ENCODE measurements at places on chromosomes 11 and 22.

DNA sequence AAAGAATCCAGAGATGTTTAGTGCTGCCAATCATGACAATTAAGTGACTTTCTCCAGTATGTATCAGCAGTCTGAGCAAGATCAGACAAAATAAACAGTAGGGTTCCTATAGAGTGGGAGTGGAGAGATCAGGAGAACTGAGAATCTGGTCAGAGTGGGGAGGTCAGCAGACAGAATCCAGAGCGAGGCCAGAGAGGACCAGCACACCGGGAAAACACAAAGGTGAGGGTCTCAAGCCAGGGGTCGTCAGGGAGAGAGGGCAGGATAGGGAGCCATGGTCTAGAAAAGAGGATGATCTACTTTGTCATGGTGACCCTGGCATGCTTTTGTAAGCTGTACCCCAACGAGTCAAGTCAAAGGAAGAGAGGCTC lies 39.2 kb downstream of the MAPK1 start:
- no peak for DNase-seq

DNA sequence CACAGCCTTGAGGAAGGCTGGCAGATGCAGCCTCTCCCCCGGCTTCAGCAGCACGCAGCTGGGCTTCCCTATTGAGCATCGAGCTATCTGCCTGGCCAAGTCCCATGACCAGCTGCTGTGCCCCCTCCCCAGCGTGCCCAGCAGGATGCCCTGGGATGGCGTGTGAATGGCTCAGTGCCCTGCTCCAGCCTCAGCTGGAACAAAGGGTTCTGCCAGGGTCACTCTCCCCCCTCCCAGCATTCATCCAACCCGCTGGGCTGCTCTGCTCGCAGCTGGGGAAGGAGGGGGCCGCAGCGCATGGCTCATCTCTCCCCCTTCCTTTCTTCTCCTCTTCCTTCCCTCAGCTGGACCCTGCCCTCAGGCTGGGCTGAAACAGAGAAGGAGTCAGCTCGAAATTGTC lies 14.5 kb downstream of the LRP4 start:
- DNase-seq: no peak

GRCh38 chr11:3738241-3738640 lies 59.1 kb downstream of the NUP98 start:
- no peak for DNase-seq

DNA sequence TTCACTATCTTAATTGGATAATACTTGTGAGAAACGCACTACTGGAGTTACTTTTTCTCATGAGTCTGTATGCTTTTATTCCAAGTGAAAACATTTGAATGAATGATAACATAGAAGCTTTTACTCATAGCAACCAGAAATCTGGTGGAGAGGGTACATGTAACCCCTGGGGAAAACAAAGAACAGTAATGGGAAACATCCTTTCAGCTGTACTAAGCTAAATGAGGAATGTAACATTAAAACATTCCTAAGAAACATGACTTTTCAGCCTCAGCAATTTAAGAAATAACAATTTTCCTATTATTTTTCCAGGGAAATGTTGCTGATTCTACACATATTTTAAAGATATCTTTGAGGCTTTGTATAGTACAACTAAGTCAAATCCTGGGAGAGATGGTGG lies 97.2 kb upstream of the CEP126 start:
- no peak for DNase-seq

- DNase-seq: no peak
Measured at GRCh38 chr11:55852141-55852540, 13.6 kb downstream of the OR5D16 start.

DNA sequence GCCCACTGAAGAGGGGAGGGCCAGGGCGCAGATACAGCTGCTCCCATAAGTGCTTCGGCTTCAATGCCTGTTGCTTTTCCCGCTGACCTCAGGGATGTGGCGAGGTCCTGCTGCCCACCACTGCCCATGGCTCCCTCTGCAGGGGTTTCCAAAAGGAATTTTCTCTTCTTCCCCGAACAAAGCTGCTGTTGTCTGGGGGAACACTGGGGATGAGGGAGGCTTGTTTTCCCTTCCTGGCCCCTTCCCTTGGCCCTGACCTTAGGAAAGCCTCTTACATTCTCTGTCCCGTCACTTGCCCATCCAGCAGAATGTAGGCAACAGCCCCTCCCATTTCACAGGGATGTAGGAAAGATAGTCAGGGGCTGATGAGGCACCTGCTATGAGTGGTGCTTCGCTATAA lies 34.8 kb downstream of the CD82 start:
- DNase-seq: no peak

All from hematopoietic multipotent progenitor cell treated with erythropoietin and hydrocortisone succinate and interleukin-3 and kit ligand, for 4 days (in vitro differentiated cells).